ENCODE measurements at places on chromosomes 12 and 14.

DNA sequence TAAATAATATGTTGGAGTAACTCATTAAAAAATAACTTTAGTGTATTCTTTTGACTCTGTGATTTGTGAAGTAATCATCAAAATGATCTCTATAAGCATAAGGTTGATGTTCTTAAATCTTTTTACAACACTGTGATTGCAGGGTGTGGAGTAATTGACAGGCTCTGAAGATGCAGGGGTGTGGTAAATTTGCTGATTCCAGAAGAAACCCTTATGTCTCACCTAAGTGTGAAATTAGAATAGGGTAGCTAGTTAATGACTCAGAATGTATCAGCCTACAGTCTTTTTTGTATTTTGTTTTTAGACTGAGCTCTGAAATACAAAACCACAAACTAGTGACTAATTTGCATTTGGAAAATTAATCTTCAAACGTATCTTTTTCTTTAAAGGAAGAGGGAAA, 5.9 kb downstream of the PRPF39 start:
- DNase-seq = no peak

DNA sequence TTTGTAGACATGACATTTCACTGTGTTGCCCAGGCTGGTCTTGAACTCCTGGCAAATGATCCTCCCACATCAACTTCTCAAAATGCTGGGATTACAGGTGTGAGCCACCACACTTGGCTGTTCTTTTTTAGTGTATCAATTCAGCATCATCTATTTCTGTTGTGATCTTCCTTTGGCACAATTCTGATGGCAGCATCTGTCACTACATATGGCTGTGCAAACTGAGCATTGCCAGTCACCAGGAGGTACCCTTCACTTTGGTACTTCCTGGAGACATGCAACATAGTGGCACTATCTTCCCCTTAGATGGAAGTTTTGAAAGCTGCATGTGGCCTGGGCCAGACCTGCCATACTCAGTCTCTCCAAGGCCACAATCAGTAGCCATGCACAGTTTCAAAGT, 467.1 kb upstream of the TMPO start:
- DNase-seq = no peak

DNA sequence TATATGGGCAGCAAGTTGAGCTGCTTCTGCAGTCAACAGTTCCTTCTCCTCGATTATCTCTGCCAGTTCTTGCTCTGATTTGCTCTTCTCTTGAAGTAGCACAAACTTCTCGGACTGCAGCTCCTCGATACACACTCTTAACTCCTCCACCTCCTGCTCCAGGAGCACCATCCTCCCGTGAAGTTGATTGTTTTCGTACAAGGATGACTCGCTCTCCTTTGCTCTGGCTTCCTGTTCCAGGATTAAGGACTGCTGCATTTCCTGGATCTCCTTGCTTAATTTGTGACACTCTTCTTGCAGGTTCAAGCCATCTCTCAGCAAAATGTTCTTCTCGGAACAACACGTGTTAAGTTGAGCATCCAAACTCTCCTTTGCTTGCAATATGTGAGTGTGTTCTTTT, 56.2 kb upstream of the VPS33A start:
- no peak for DNase-seq

GRCh38 chr12:32125455-32126084, 18.9 kb downstream of the BICD1 start:
- no peak for DNase-seq

DNA sequence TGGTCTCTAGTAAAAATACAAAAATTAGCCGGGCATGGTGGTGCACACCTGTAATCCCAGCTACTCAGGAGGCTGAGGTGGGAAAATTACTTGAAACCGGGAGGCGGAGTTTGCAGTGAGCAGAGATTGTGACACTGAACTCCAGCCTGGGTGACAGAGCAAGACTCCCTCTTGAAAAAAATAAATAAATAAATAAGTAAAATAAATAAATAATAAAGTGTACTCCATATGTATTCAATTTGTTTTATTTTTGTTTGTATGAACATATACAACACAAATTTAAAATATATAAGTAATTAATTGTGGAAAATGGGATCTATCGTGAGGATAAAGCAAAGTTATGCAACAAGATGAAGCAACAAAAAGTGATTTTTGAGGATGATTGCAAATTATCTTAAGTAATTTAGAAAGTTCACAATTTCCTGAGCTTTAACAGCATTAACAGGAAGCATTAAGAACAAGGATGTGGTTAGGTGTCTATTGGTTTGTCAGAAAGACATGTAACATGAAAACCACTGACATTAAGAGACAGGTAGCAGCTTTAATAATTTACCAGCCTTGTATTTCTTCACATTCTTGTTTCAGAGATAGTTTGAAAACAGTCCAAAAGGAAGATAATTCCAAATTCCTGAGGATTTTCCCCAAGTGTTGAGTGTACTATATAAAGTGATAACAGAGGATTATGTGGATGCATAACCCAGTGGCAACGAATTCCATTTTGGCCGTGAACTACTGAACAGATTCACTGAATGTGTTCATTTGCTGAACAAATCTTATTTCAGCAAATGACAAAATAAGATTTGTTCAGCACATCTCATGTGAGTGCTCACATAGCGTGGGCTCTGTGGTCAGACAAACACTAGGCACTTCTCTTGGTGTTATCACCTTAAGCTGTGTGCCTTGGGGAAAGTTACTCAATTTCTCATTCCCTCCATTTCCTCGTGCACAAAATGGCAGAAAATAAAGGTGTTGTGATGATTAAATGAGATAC, 68.6 kb upstream of the RESF1 start:
- peak; percentile 81 for DNase-seq

DNA sequence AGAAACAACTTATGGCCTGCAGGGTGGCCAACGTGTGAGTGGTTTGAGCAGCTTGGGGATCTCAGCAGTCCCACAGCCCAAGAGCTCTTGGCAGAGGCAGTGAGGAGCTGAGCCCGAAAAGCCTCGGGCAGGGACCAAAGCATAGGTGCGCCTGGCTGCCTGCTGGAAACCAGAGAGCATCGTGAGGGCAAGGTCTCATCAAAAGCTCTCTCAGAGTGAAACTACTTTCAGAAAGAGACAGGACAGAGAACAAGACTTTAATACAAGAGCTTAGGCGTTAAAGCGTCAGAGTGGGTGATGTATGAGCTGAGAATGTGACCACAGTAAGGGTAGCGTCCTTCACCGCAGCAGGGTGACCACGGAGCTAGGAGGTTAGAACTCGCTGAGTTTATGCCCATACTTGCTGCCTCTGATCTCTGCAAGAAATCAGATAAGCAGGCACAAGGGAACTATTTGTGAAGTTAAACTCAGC, 30.8 kb downstream of the LGMN start:
- DNase-seq = no peak

DNA sequence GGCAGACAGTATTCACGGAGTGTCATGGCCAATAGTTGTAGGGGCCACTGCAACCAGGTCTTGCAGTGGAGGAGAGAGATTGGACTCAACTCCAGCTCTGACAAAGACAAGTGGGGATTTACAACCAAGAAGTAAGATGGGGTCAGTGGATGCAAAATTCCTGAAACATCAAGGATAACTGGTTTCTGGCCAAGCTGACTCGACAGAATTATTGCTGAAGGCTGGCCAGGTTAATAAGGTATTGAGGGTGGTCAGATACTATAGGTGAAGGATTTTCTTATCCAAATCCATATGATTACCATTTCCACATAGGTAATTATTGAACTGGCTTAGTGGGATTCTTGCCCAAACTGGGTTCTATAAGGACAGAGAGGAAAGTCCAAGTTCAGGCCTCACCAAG, 64.9 kb upstream of the FOXG1 start:
- DNase-seq = no peak

Data from AML-193 (cell line).